Activated T-helper 1 cell treated with anti-CD3 and anti-CD28 coated beads, Interleukin-12 subunit alpha, Interleukin-12 subunit beta, Interleukin-2, Interleukin-4 antibody, amounts not matched to agents 30 ng/mL and 10 ng/mL and 1 ng/mL, durations not matched to agents 14 hours and 24 hours and 36 hours (primary cell): ENCODE measurements at places on chromosomes 1 and 21. TPM values are rescaled to one million over a fixed set of nuclear protein-coding genes. Genes with fewer than 3 reads are reported as not detected.
A peak's percentile ranks its signal among the peaks of the same experiment; 100 is the strongest.

DNA sequence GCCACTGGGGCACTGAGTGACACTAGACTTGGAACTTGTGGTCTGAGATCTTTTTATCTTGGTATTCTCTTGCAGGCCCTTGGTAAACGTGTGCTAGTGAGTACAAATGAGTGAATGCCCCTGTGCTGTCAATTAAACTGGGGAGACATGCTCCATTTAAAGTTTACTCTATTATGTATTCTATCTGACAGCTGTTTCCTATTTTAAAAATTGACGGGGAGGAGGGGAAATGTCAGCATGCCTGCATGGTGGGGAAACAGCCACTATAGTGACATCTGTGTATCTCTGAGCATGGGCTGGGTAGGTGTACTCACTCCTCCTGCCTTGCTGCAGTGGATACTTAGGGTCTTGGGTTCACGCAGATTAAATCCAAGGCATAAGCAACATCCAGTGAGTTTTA is 59.0 kb upstream of the IKBKE start:
- no peak for DNase-seq
- H3K36me3 ChIP-seq: peaks cover 38% of the 10 kb centered on the region
- no peaks in the 10 kb centered on the region for H3K27me3 ChIP-seq
- no peak overlapping the region for H3K27ac ChIP-seq
- peaks cover 6% of the 10 kb centered on the region for H3K4me1 ChIP-seq
- H3K4me3 ChIP-seq: no peak overlapping the region

GRCh38 chr1:160206421-160207117 is 1.4 kb downstream of the PEA15 start:
- no peaks in the 10 kb centered on the region for H3K27me3 ChIP-seq
- DNase-seq: no peak
- peak overlapping the region; percentile 85 for H3K4me3 ChIP-seq
- H3K27ac ChIP-seq: peak overlapping the region; percentile 87
- H3K4me1 ChIP-seq: peaks cover 49% of the 10 kb centered on the region

GRCh38 chr21:45990049-45990711 is 8.6 kb downstream of the COL6A1 start:
- H3K4me3 ChIP-seq: no peak overlapping the region
- H3K27ac ChIP-seq: no peak overlapping the region
- H3K27me3 ChIP-seq: peaks cover 1% of the 10 kb centered on the region
- no peaks in the 10 kb centered on the region for H3K36me3 ChIP-seq

DNA sequence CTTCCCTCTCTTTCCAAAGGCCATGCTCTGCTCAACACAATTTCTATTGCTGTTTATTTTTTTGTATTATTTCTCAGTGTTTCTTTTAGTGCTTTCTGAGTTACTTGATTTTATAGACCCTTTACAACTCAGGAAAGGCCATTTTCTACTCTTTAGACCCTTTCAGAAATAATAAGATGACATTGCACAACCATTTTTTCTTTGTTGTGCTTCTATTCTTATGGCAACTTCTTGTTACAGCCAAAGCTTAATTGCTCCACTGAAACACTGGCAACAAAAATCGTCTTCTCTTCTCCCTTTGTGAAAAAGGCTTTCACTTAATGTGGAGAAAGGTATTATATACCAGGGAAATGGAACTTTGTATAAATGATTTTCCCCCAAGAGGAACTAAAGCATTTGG is 39.0 kb upstream of the SAMSN1 start:
- peaks cover 8% of the 10 kb centered on the region for H3K36me3 ChIP-seq
- DNase-seq: no peak
- peaks cover 66% of the 10 kb centered on the region for H3K4me1 ChIP-seq
- H3K27me3 ChIP-seq: no peaks in the 10 kb centered on the region
- no peak overlapping the region for H3K27ac ChIP-seq

GRCh38 chr1:44315521-44315920 is 39.5 kb downstream of the ERI3 start:
- DNase-seq: no peak
- H3K36me3 ChIP-seq: peaks cover 26% of the 10 kb centered on the region
- H3K27me3 ChIP-seq: no peaks in the 10 kb centered on the region
- H3K27ac ChIP-seq: no peak overlapping the region
- H3K4me1 ChIP-seq: peaks cover 45% of the 10 kb centered on the region

DNA sequence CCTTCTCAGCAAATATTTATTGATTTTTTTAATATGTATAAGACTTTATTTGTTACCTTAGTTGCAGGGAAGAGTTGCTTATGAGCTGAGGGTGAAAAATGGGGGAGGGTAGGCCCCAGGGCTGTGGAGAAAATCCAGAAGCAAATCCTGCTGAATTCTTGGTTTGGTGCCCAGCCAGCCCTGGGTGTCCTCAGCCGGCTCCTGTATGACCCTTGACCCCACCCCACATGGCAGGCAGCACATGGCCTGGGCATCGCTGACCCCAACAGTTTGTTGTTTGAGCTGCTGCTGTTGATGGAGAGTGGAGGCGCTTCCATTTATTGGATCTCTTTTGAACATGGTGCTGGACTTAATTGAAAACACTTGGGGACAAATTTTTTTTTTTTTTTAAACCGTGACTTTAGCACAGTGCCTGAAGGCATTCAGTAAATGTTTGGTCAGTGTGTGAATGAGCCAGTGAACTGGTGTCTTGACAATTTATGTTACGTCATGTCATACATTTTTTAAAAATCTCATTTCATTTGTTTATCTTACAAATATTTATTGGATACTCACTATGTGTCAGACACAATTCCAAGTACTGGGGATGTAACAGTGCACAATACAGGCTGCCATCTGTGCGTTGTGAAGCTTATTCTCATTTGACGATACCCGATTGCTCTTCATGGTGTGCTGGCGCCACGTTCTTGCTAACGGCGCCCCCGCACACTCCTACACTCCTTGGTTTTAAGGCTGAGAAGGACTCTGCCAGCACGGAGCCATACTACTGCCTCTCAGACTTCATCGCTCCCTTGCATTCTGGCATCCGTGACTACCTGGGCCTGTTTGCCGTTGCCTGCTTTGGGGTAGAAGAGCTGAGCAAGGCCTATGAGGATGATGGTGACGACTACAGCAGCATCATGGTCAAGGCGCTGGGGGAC is 98.8 kb downstream of the MTR start:
- DNase-seq: no peak
- no peak overlapping the region for H3K4me3 ChIP-seq
- H3K27ac ChIP-seq: no peak overlapping the region
- H3K27me3 ChIP-seq: no peaks in the 10 kb centered on the region

DNA sequence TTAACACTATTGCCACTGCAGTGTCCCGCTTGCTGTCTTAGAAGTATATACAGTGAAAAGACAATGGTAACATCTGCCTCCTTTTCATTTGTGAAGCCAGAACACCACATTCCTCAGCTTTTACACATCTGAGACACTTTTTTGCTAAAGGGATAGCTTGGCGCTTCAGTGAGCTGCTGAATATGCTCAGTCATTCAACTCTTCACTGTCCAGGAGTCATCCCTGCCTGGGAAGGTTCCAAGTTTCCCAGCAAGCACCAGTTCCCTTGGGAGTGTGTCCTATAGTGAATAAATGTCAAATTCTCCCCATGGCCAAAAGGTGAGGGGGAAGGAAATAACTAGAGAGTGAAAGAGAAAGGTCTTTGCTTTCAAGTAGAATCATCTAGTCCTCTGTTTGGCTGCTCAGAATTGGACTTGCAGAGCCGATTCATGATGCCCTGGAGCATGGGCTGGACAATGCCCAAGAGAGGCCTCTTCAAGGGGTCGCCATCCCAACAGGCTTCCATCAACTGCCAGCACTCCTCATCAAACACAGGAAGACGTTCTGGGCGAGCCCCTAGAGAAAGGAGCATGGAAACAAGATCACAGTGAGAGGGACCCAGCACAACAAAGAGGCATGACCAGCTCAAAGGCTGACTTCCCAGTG is 25.5 kb upstream of the RBBP5 start:
- H3K4me1 ChIP-seq: peaks cover under 1% of the 10 kb centered on the region
- no peak overlapping the region for H3K27ac ChIP-seq
- peaks cover 42% of the 10 kb centered on the region for H3K36me3 ChIP-seq
- DNase-seq: no peak

DNA sequence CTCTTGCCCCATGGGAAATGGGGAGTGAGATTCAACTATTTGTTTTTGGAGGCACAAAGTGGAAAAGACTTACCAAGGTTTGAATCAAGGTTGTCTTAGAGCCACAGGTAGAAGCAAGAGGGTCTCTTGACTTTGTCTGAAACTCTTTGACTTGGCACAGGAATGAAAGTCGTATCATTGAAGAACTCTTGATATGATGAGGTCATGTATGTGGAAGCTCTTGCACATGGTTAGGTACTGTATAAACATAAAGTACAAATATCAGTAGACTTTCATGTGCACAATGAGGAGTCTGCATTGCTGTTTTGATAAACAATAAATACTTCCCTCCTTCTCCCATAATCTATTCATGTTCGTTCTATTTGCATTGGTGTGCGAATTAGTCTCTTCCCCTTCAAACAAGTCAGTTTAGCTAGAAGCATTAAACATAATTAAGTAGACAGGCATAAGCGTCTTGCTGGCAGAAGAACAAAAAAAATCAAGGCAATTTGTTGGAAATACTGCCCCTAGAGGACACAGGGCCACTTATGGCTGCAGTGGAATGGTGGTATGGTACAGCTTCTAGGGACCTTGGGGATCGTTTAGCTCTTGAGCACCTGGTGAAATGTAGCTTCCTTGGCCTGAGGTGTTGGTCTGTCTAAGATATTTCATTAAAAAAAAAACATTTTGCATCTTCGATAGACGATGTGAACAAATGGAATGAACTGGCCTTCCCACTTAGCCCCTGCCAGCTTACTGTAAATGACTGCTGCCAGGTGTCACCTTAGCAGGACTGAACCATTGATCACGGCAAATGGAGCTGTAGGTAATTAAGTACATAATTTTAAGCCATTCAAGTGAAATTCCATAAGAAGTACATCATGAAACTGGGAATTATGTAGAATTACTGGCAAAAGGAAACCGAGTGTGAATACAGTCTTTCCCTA is 218.0 kb upstream of the GALNT2 start:
- DNase-seq: no peak
- H3K4me3 ChIP-seq: no peak overlapping the region
- H3K27me3 ChIP-seq: peaks cover 7% of the 10 kb centered on the region
- no peaks in the 10 kb centered on the region for H3K4me1 ChIP-seq

DNA sequence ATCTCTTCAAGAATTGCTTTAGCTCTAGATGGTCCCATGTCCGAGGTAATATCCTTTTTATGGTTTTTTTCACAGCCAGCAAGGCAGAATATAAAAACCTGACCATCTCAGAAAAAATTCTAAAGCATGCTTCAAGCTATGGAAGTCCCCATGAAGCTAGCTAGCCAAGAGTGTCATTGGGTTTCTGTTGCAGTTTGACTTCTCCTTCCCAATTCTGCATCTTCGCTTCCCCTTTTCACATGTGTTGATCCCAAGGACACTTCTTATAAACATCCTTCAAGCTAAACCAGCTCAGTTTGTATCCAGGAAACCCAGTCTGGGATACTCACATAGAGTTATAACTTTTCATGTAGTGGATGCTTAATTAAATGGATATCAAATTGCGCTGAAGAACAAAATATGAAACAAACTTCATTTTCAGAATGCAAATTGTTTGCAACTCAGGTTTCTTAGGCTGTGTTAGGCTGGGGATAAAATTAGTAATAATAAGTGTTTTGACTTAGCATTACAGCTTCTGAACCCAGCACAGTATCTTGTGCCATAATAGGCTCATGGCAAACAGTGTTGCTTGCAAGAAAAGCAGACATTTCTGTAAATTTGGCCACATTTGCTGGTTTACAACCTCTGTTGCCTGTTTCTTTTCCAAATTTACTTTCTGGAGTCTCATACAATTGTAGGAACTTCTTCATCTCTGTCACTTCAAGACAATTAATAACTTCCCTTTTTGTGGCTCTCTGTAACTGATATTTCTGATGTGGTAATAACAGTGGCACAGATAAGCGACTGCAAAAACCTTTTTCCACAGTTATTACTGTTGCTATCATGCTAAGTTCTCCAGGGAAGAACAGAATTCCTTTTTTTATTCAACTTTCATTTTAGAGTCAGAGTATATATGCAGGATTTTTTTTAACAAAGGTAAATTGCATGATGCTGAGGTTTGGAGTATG is 53.2 kb downstream of the NCAM2 start:
- no peak overlapping the region for H3K27ac ChIP-seq
- no peak for DNase-seq
- no peaks in the 10 kb centered on the region for H3K27me3 ChIP-seq
- H3K36me3 ChIP-seq: no peaks in the 10 kb centered on the region
- H3K4me1 ChIP-seq: no peaks in the 10 kb centered on the region

GRCh38 chr1:235073968-235074522 is 54.6 kb downstream of the TOMM20 start:
- no peaks in the 10 kb centered on the region for H3K27me3 ChIP-seq
- DNase-seq: no peak

- DNase-seq: no peak
- H3K4me1 ChIP-seq: peaks cover 18% of the 10 kb centered on the region
- H3K36me3 ChIP-seq: peaks cover 4% of the 10 kb centered on the region
- H3K27ac ChIP-seq: no peak overlapping the region
- no peak overlapping the region for H3K4me3 ChIP-seq
- H3K27me3 ChIP-seq: peaks cover 13% of the 10 kb centered on the region
These were observed 8.8 kb upstream of the CAMK2N1 start for GRCh38 chr1:20494609-20495311.

GRCh38 chr1:18234790-18235242 is 127.2 kb downstream of the IGSF21 start:
- H3K27ac ChIP-seq: no peak overlapping the region
- H3K27me3 ChIP-seq: peaks cover 1% of the 10 kb centered on the region
- H3K36me3 ChIP-seq: no peaks in the 10 kb centered on the region
- DNase-seq: no peak
- no peaks in the 10 kb centered on the region for H3K4me1 ChIP-seq

GRCh38 chr1:15430787-15431570 is 7.3 kb upstream of the CTRC start:
- DNase-seq: peak; percentile 47
- no peaks in the 10 kb centered on the region for H3K27me3 ChIP-seq
- peaks cover 17% of the 10 kb centered on the region for H3K36me3 ChIP-seq
- H3K27ac ChIP-seq: no peak overlapping the region
- peaks cover 13% of the 10 kb centered on the region for H3K4me1 ChIP-seq

DNA sequence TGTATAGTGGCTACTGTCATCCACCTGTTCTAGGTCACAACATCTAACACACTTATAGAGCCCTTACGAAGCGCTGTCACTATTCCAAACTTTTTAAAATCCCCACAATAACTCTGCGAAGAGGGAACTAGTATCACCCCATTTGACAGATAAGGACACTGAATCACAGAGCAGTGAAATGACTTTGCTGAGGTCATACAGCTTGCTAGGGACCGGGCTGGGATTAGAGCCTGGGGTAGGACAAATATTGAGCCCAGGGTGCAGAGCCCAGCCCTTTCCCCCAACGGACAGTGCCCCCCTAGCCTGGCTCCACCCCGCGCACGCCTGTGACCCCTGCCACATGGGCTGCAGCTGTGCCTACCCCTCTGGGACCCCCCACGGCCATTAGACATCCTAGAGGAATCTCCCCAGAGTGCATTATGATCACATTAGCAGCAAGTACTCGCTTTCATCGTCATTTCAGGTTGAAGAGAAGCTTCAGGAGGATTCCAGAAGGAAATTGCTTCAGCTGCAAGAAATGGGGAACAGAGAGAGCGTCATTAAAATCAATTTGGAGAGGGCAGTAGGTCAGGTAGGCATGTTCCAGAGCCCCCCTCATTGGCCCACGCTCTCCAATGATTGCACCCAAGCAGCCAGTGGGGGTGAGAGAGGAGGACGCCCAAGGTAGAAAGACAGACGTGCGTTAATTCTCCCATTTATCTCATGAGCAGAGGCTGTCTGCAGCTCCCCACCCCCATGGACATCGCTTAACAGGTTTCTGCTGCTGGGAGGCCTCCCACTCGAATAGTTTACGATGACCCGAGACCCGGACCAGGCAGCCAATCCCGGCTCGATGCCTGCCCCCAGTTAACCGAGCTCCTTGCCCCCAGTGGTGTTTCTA is 77.2 kb downstream of the FHAD1 start:
- peaks cover 7% of the 10 kb centered on the region for H3K4me1 ChIP-seq
- H3K27me3 ChIP-seq: peaks cover 32% of the 10 kb centered on the region
- DNase-seq: no peak
- H3K36me3 ChIP-seq: no peaks in the 10 kb centered on the region

The CHI3L1 gene
- total RNA-seq: not detected in 2 replicates
